ENCODE measurements at places on chromosomes 5 and 9.

- no peak for DNase-seq
These were observed 281.9 kb upstream of the TLE4 start for GRCh38 chr9:79289856-79290255.

DNA sequence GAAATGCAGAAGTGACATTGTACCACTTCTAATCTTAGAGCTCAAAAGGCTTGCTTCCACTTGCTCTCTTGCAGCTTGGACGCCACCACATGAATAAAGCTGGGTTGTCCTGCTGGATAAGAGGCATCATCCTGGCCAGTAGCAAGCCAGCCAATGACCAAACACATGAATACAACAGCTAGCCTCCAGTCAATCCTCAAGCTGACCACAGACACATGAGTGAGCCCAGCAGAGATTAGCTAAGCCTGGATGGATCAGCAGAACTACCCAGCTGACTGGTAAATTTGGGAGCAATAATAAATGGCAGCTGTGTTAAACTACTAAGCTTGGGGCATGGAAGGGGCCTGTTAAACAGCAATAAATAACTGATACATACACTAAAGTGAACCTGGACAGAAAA lies 121.1 kb upstream of the SLC12A2 start:
- no peak for DNase-seq

GRCh38 chr9:38202336-38202938 lies 133.4 kb upstream of the SHB start:
- no peak for DNase-seq

GRCh38 chr5:81950996-81951395 lies 20.8 kb upstream of the ATG10 start:
- no peak for DNase-seq

DNA sequence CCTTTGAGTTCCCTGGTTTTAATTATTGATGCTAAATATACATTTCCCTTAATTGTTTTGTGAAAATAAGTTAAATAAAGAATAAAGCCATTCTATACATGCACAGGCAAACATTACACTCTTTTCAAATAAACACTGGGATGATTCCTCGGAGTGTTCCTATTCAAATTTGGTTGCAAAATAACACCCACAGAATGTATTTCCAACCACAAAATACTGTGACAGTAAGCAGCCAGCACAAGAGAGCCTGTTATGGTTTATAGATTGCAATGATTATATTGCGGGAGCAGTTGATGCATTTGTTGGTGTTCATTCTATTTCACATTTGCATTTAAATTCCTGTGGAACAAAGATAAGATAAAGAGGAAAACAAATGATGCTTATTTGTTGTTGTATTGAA lies 632.6 kb upstream of the WWC1 start:
- DNase-seq, result no peak

- no peak for DNase-seq
These were observed 6.2 kb downstream of the TRIM32 start for GRCh38 chr9:116693233-116693731.

- DNase-seq, result no peak
These were observed 114.1 kb downstream of the PIK3R1 start for GRCh38 chr5:68329554-68330255.

GRCh38 chr5:145160679-145161078 lies 674.5 kb downstream of the PRELID2 start:
- DNase-seq, result no peak

DNA sequence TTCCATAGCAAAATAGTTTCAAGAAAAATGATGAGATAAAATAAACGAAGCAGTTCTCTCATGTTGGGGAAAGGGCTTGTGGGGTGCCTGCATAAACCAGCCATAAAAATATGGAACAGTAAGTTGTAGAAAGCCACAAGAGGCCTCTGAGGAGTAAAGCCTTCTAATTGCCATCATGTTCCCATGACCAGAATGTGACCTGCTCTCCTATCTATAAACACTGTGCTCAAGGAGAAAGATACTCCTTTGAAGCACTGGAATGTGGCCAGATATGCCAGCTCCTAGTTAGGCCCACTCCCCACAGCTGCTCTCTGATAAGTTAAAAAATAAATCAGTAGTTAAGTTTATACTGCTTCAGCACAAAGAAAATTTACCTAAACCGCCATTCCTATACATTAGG lies 65.8 kb downstream of the SETX start:
- no peak for DNase-seq

DNA sequence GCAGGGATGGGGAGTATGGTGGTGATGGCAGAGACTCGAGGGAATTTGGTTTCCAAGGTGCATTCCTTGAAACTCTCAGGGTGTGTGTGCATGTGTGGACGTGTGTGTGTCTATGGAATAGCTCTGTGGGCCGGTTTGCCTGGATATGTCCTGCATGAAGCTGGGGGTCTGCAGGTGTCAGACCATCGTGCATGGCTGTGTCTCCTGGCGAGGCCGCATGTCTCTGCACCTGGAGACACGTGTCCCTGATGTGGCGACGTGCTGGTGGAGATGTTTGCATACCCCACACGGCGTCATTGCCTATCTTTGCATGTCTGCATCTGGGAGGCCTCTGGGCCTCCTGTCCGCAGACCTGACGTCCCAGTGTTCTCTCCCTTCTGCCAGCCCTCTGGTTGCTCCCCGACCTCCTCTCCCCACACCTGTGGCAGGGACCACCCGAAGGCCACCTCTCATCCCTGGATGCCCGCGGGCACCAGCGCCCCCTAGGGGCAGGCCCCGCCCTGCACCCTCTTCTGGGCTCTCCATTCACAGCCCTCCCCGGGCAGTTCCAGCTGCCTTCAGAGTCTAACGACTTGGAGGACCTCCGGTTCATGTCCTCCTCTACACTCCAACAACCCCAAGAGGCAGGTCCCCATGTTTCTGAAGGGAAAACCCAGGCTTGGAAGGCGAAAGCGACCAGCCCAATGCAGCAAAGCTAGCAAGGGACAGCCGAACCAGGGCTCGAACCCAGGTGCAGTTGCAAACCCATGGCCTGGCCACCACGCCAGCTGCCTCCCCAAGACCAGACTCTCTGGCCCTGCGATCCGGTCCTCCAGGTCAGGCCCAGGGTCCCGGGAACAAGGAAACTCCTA lies 88.6 kb downstream of the LMX1B start:
- DNase-seq, result no peak

GRCh38 chr5:13939638-13940037 lies 4.8 kb downstream of the DNAH5 start:
- DNase-seq, result no peak

DNA sequence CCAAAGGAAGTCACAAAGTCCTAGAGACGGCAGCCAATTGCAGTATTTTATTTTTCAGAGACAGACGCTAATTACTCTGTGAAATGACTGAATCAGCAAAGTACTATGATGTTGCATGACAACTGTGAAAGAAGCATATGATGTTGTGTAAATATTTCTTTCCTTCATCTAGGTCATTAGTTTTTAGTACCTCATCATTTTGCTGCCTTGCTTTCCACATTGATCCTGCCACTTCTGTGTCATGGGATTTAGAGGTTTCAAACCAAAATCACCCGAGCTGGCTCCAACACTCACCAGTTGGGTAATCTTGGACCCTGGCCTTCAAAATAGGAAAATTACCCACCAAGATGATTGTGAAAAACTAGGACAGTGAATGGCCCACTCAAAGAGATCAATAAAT lies 585.2 kb downstream of the ACTL7B start:
- no peak for DNase-seq

- DNase-seq, result peak; percentile 21
These were observed 345.9 kb upstream of the NUDT12 start for GRCh38 chr5:103908336-103909080.

DNA sequence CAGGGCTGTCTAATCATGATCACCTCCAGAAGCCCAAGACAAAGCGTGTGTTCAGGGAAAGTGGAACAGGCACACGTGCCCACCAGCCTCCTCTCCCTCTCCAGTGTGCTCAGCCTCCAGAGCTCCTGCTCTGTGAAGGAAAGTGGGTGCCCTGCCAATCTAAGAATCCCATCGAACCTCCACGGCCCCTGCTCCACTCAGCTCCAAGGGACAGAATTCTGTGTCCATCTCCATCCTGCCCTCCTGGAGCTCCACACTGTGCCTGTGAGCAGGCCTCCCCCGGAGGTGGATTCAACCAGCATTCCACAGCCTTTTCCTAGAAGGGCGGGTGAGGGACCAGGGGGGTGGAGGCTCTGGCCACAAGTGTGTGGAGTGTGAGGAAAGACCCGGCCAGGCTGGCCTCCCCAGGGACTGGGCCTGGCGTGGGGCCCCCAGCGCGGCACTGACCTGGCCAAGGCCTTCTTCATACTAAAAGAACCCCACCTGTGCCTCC lies 6.0 kb downstream of the EEIG1 start:
- DNase-seq, result no peak

GRCh38 chr5:112294126-112294525 lies 125.0 kb downstream of the EPB41L4A start:
- DNase-seq, result no peak

DNA sequence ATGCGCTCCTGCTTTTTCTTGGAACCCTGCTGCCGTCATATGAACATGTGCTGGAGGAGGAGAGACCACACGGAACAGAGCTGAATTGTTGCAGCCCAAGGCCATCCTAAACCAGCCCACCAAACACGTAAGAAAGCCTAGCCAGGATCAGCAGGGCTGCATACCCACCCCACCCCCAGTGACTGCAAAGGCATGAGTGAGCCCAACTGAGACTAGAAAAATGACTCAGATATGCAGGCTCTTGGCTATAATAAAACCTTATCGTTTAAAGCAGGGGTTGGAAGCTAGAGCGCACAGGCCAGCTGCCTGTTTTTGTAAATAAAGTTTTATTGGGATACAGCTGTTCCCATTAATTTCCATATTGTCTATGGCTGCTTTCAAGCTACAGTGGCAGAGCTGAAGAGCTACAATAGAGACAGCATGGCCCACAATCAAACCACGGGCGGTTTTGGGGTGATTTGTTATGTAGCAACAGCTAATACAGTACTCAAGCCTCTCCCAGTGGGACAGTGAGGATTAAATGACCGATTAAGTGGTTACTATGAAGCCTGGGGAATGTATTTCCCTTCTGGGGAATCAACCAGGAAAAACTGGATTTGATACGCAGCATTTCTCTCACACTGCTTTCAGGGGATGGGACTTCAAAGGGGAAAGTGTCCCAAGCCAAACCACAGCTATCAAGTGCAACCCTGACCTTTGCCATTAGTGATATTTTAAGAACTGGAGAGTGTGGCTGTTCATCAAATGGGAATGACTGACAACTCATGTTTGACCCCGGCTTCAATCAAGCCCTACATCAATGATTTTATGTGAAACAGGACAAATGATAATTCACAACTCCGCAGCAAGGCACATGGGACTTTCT lies 6.3 kb downstream of the SHB start:
- DNase-seq, result peak; percentile 70

GRCh38 chr5:175629261-175629660 lies 28.6 kb upstream of the HRH2 start:
- DNase-seq, result no peak

GRCh38 chr5:411728-412127 lies 31.2 kb upstream of the EXOC3 start:
- DNase-seq, result peak; percentile 54

DNA sequence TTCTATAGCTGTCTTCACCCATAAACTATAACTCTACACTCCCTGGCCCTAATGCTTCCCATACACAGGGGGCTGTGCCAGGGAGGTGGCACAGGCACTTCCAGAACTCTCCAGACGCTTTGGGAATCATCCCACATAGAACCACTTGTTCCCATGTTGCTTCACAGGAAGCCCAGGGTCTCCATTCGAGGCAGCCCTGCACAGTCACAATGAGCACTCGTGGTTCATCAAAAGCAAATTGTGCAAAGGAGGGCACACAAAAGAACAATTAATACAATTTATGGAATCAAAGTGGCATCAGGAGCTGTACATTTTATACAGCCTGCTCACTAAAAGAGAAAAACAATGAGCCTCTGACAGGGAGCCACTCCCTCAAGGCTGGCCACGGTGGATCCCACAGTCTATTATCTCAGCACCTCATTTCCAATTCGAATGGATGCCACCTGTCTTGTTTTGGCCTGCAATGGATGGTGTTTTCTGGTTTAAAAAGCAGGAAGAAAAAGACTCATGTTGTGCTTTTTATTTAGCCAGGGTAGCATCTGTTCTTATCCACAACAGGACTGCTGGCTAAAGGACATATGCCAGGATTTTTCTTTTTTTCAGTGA lies 354.8 kb downstream of the ENC1 start:
- no peak for DNase-seq

DNA sequence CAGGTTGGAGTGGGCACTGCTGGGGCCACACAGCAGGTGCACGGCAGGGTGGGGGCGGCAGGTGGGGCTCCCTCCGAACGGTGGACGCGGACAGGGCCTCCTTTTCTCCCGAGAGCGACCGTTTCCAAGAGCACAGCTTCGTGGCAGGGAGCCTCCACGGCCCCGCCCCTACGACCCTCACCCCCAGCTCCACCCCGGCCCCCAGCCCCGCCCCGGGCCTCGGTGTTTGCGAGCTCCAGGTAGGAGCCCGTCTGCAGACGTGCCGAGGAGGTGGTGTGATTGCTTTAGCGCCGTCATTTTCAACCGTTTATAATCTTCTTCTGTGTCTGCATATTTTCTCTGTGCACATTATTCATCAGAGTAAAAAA lies 8.8 kb downstream of the GRIN1 start:
- no peak for DNase-seq

DNA sequence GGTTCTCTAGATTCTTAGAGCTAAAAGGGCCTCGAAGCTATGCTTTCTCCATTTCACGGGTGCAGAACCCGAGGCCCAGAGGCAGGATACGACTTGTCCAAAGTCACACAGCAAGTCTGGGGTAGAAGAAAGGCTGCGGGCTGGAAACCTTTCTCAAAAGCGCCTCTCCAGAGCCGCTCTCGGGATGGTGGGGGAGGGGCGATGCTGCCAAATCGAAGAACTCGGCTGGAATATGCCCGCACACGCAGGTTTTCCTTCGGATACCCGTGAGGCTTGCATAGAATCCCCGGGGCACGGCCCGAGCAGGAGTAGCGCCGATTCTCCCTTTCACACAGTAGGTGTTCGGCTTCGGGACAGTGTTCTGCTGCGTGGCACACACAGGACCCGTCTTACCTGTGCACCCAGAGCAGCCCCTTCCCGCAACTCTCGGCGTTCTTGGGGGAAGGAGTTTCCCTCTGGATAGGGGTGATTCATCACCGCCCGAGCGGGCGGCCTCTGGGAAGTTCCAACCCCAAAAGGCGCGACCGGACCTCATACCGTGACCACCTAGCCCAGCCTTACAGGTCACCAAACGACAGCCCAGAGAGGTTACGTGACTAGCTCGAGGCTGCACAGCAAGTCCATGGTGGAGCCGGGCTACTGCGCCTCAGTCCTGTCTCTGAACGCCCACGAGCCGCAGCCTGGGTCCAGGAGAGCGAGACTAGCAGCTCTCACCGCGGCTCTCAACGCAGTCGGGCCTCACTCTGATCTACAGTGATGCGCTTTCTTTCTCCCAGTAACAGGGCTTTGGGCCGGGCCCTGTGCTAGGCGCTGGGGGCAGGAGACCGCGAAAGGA lies 4.1 kb downstream of the PAX5 start:
- DNase-seq, result no peak

DNA sequence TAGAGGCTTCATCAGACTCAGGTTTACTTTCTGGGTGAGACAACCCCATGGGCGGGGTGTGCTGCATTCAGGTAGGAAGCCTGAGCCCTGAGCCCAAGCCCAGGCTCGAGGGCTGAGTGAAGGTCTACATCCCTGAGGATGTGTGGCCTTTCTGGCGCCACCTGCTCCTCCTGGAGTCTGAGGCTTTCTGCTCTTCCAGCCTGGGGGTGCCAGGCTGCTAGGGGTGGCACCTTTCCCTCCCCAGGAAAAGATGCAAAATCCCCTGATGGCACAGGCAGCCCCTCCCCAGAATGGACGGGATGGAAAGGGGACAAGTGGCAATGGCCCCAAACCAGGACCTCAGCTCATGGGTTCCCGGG lies 44.4 kb upstream of the PRRC2B start:
- no peak for DNase-seq
